ENCODE measurements at places on chromosomes 11 and 22. TPM values are rescaled to one million over a fixed set of nuclear protein-coding genes. Genes with fewer than 3 reads are reported as not detected.

The CARD18 gene
- not detected for total RNA-seq

The MPZL3 gene
- total RNA-seq = 0.21 TPM

The OR2AG2 gene
- total RNA-seq = 0.43 TPM

DNA sequence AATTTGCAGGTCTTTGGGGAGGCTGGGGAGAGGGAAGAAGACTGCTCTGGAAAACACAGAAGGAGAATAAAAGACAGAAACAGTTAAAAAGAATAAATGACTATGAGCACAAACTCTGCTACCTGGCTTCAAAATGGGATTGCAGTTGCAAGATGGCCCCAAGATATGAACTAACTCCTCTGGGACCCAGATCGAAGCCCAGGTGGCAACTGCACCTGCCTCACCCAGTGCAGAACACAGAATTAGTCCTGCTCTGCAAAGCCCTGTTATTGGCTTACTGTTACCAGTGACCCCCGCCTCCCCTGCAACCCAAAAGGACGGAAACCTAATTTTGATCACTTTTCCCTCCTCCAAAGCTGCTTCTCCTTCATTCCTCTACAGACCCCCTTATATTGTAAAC is 35.9 kb upstream of the POU2AF1 start:
- peaks cover 21% of the 10 kb centered on the region for H3K4me1 ChIP-seq
- H3K27ac ChIP-seq = no peak overlapping the region
- no peaks in the 10 kb centered on the region for H3K36me3 ChIP-seq
- no peak for DNase-seq

DNA sequence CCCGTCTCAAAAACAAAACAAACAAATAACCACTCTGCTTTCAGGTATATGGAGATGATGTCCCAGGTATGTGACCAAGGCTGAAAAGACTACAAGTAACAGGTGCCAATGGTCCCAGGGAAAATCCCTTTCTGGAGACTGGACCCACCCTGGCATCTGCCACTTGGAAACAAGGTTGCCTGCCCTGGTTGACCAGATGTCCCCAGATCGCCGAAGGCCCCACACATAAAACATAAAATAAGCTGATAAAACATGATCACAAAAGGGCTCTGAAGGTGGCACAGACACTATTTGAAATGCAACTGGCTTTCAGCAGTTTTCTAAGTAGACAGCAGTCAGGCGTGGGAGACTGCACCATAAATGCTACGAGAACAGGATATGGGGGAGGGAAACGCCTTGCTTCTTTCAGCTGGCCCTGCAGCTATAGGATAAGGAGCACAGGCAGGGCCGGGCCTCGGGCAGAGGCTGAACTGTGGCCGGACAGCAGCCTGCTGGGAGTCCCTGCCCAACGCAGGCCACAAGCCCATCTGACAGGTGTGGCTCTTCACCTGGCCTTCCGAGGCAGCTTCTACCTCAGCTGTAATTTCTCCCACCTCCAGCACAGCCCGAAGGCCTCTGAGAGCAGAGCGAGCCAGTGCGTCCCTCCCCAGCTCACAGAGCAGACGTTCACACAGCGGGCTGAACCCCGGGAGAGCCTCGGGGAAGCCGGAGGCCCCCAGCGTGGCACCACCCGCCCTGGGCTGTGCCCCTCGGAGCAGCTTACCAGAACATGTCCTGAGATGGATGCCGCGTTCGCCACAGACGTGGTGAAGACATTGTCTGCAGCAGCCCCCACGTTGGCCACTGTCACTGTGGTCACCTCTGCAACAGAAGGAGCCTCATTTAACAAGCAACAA is 4.0 kb downstream of the DEAF1 start:
- peaks cover 11% of the 10 kb centered on the region for H3K4me1 ChIP-seq
- peaks cover 34% of the 10 kb centered on the region for H3K36me3 ChIP-seq
- no peak overlapping the region for H3K4me3 ChIP-seq
- H3K27ac ChIP-seq = no peak overlapping the region
- no peaks in the 10 kb centered on the region for H3K27me3 ChIP-seq
- DNase-seq = no peak

DNA sequence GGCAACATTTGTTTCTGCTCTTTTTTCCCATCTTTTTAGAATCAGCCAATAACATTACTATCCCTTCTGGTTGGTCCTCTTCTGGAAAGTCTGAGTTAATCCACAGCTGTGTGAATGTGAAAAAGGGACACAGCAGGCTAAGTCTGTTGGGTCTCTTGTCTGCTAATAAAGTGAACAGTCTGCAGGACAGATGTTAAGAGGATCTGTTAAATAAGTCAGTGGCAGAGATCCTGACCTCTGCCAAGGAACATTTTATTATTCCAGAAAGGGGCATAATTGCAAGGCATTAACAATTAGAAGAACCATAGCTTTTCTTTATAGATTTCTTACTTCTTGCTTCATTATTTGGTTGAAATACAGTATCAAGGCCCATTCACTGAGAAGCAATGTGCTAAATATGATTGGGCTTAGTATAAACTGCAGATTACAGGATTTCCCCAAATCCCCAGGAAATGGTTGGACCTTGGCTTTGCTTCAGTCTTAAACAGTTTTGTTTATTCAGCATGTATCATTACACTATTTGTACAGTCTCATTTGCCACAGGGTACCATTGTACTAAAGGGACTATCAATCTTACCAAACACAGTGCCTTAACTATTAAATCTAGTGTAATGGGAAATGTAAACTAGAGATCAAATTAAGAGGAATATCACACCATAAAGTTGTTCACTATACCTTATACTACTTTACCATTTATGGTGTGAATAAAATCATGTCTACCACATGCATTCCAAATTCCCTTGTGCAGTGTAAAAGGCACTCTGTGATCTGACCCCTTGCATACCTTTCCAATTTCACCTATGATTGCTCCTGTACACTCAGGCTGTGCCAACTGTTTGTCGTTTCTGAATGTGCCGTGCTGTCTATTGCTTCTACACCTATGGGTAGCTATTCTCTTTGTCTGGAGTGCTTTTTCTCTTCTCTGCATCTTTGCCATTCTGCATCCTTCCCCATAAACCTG is 274.0 kb downstream of the SOX6 start:
- no peak for DNase-seq
- H3K27ac ChIP-seq = no peak overlapping the region
- no peak overlapping the region for H3K4me3 ChIP-seq
- H3K4me1 ChIP-seq = no peaks in the 10 kb centered on the region

- DNase-seq = no peak
- H3K27ac ChIP-seq = peak overlapping the region; percentile 80
- peaks cover 3% of the 10 kb centered on the region for H3K4me1 ChIP-seq
- H3K27me3 ChIP-seq = no peaks in the 10 kb centered on the region
Measured at GRCh38 chr22:40276996-40277823, 69.1 kb upstream of the ADSL start.

GRCh38 chr11:10265936-10266335 is 28.1 kb downstream of the SBF2 start:
- no peak overlapping the region for H3K27ac ChIP-seq
- no peak overlapping the region for H3K4me3 ChIP-seq
- H3K36me3 ChIP-seq = no peaks in the 10 kb centered on the region
- DNase-seq = no peak
- no peaks in the 10 kb centered on the region for H3K27me3 ChIP-seq
- no peaks in the 10 kb centered on the region for H3K4me1 ChIP-seq

GRCh38 chr11:82843057-82843795 is 57.0 kb downstream of the PRCP start:
- no peak overlapping the region for H3K27ac ChIP-seq
- no peak overlapping the region for H3K4me3 ChIP-seq
- peaks cover 6% of the 10 kb centered on the region for H3K36me3 ChIP-seq
- H3K27me3 ChIP-seq = no peaks in the 10 kb centered on the region
- H3K4me1 ChIP-seq = no peaks in the 10 kb centered on the region
- DNase-seq = no peak

- no peak for DNase-seq
- H3K4me3 ChIP-seq = peak overlapping the region; percentile 74
- H3K27ac ChIP-seq = no peak overlapping the region
- peaks cover 5% of the 10 kb centered on the region for H3K4me1 ChIP-seq
- no peaks in the 10 kb centered on the region for H3K36me3 ChIP-seq
Measured at GRCh38 chr11:94741022-94741679, 27.0 kb upstream of the AMOTL1 start.

DNA sequence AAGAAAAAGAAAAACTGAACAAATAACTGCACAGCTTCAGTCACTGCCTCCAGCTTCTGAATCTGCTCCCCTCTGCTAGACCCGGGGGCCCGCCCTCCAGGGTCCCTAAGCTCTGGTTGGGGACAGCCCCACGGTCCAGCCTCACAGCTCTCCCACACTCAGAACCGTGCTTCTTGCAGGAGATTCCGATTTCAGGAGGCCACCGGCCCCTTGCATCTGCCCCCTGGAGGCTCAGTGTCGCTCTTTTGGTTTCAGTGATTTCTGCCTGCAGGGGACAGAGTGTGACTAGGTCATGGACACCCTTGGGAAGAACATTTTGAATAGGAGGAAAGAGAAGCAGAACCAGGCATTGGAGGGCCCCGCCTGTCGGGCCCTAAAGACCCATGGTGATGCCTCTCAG is 23.1 kb upstream of the RPS3 start:
- H3K27me3 ChIP-seq = no peaks in the 10 kb centered on the region
- H3K36me3 ChIP-seq = no peaks in the 10 kb centered on the region
- no peak overlapping the region for H3K4me3 ChIP-seq
- no peaks in the 10 kb centered on the region for H3K4me1 ChIP-seq
- H3K27ac ChIP-seq = no peak overlapping the region
- no peak for DNase-seq

GRCh38 chr22:45688600-45689080 is 17.0 kb downstream of the ATXN10 start:
- H3K4me1 ChIP-seq = peaks cover 3% of the 10 kb centered on the region
- no peak for DNase-seq
- peaks cover 17% of the 10 kb centered on the region for H3K36me3 ChIP-seq
- H3K27ac ChIP-seq = peak overlapping the region; percentile 67
- H3K4me3 ChIP-seq = no peak overlapping the region

GRCh38 chr11:12263141-12263693 is 114.2 kb upstream of the PARVA start:
- no peak overlapping the region for H3K27ac ChIP-seq
- no peak overlapping the region for H3K4me3 ChIP-seq
- H3K4me1 ChIP-seq = peaks cover 25% of the 10 kb centered on the region
- no peaks in the 10 kb centered on the region for H3K27me3 ChIP-seq
- no peak for DNase-seq

DNA sequence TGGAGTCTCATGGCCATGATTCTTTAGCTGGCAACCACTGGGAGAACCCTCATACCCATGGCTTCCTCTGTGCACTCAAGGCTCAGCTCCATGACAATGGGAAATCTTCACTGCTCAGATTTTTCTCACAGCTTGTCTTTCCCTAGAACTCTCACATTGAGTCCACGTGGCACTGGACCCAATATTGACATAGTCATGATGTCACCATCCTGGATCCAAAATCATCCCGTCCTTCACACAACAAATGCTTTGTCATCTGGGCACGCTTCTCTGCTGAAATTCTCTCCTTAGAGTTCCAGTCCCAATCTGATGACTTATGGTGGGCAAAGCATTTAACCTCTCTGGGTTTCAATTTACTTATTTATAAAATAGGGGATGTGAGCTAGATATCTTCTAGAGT is 37.7 kb upstream of the CD44 start:
- no peaks in the 10 kb centered on the region for H3K4me1 ChIP-seq
- no peaks in the 10 kb centered on the region for H3K36me3 ChIP-seq

DNA sequence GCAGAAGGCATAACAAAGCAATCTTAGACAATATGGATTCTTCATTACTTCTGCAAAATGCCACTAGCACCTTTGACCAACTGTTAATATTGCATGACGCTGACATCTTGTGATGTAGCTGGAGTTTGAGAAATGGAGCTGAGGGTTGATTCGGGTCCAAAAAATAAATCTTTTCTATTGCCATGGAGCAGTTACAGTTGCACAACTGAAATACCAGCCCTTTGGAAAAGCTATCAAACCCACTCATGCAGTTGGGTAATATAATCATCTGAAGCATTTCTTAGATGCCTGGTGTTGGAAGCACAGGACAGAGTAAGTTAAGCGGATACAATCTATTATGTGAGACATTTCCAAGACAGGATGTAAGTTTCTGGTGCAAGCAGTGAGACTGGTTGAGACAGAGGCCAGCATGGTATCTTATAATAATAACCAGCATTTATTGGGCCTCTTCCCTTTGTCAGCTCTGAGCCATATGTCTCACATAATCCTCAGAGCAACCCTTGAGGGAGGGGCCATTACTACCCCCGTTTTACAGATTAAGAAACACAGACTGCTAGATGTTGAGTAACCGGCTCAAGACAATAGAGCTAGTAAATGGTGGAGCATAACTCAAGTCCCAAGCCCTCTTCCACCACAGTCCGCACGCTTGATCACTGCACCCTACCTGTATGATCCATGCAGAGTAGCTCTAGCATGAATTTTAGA is 74.9 kb upstream of the CAPRIN1 start:
- no peak overlapping the region for H3K4me3 ChIP-seq
- no peaks in the 10 kb centered on the region for H3K4me1 ChIP-seq
- DNase-seq = no peak
- no peaks in the 10 kb centered on the region for H3K27me3 ChIP-seq
- no peak overlapping the region for H3K27ac ChIP-seq

- no peaks in the 10 kb centered on the region for H3K36me3 ChIP-seq
- H3K4me3 ChIP-seq = no peak overlapping the region
- peaks cover 16% of the 10 kb centered on the region for H3K27me3 ChIP-seq
- no peaks in the 10 kb centered on the region for H3K4me1 ChIP-seq
- no peak overlapping the region for H3K27ac ChIP-seq
Measured at GRCh38 chr11:1051356-1052132, 15.0 kb upstream of the MUC6 start.

GRCh38 chr22:44883011-44883421 is 126.8 kb downstream of the PHF21B start:
- no peaks in the 10 kb centered on the region for H3K4me1 ChIP-seq
- no peak overlapping the region for H3K27ac ChIP-seq
- no peak for DNase-seq
- no peaks in the 10 kb centered on the region for H3K27me3 ChIP-seq

DNA sequence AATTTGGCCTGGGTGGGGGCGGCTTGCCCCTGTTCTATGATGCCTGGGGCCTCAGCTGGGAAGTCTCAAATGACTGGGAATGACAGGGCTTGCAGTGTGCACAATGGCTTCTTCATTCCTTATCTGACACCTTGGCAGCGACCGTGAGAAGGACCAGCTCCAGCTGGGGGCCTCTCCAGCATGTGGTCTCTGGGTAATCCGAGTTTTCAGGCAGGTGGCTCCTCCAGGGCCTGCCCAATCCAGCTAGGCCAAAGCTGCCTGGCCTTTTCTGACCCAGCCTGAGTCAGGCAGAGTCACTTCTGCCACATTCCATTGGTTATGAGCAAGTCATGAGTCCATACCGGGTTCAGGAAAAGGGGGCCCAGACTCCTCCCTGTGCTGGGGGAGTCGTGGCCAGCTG is 646.0 kb downstream of the OPCML start:
- H3K27ac ChIP-seq = no peak overlapping the region
- no peaks in the 10 kb centered on the region for H3K27me3 ChIP-seq
- no peak for DNase-seq
- no peak overlapping the region for H3K4me3 ChIP-seq

GRCh38 chr11:26150031-26150430 is 181.9 kb upstream of the ANO3 start:
- H3K4me1 ChIP-seq = no peaks in the 10 kb centered on the region
- H3K36me3 ChIP-seq = no peaks in the 10 kb centered on the region
